CD8-positive, alpha-beta memory T cell (primary cell): ENCODE measurements at places on chromosomes 1 and 21.

DNA sequence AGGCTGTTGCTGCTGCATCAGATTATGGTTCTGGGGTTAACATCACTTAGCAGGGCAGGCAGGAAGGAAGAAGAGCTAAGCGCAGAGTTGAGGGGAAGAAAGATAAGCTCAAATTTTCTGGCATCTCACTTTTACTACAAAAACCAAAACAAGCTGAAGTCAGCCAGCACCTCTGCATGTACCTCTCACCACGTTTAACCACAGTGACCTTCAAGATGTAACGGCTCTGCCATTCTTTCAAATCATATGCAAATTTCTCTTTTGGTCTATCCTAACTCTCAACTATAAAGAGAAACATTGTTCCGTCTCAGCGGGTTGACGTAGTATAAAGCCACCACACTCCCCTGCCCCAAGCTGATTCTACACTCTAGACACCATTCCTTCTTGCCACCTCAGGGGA, 154.4 kb downstream of the OMA1 start:
- DNase-seq: no peak

- DNase-seq: peak; percentile 48
These were observed 2.6 kb upstream of the CC2D1B start for GRCh38 chr1:52368383-52369172.

- no peak for DNase-seq
These were observed 136.5 kb upstream of the KCNK1 start for GRCh38 chr1:233477359-233477758.

DNA sequence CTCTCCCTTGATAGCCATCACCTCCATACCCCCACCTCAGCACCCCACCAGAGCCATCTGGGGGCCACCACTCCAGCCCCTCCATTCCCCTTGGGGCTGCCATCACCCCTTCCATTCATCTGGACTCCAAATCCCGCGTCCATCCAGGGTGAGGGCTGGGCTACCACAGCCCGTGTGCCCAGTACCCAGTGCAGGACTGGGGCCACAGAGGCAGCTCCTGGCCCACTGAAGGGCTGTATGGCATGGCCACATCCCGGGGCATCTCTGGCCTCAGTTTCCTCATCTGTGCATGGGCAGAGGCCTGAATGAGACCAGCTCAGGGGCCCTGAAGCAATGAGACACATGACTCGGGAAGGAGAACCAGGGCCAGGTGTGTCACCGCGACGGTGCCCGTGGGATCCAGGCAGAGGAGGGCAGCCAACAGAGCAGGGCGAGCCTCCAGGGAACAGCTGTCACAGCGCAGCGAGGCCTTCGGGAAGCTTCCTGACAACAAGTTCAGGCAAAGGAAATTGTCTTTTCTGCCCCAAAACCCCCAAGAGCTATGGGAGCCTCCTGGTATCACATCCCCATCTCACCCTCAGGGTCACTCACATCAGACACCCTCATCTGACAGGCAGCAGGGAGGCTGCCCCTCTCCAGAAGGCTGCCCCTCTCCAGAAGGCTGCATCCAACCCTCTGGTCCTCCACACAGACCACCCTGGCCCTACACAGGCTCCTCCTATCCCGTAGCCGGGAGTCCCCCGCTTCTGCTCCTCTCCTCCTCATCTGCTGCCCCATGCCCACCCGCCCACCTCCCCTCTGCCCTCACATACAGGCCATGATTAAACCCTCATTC, 76.3 kb downstream of the MEGF6 start:
- DNase-seq: no peak

DNA sequence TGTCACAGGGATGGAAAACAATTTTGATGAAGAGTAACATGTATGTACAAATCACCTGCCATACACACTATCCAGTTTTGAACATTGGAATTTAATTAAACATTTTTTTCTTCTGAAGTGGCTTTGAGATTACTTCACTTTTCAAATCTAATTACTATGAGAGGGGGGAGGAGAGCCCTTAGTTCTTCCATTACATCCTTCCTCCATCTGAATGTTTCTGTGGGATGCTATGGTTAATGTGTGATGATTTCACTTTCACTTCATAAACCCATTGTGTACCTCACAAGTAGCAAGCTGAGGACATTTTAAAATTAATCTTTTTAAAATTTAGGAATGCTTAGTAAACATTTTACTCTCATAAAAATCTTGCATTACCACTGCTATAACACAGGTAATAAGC, 156.9 kb downstream of the RUNX1 start:
- no peak for DNase-seq

GRCh38 chr1:110452330-110452729, 1.4 kb downstream of the PROK1 start:
- DNase-seq: no peak

- DNase-seq: no peak
These were observed 220.8 kb downstream of the SLC35F3 start for GRCh38 chr1:234125283-234125682.

DNA sequence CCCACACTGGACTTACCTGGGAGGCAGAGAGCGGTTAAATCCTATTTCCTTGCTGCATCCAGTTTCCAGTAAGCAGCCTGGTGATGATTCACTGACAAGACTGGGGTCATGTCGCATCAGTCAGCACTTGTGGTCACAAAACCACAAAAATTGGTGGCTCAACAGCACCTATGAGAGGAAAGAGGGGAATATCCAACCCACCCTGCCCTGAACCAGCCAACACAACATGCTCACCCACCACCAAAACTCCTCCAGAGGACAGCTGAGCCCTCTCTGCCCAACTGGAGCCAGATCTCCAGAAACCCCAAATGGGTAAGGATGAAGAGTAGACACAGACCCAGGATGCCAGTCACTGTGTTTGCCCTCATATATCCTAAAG, 64.0 kb downstream of the CD46 start:
- no peak for DNase-seq

DNA sequence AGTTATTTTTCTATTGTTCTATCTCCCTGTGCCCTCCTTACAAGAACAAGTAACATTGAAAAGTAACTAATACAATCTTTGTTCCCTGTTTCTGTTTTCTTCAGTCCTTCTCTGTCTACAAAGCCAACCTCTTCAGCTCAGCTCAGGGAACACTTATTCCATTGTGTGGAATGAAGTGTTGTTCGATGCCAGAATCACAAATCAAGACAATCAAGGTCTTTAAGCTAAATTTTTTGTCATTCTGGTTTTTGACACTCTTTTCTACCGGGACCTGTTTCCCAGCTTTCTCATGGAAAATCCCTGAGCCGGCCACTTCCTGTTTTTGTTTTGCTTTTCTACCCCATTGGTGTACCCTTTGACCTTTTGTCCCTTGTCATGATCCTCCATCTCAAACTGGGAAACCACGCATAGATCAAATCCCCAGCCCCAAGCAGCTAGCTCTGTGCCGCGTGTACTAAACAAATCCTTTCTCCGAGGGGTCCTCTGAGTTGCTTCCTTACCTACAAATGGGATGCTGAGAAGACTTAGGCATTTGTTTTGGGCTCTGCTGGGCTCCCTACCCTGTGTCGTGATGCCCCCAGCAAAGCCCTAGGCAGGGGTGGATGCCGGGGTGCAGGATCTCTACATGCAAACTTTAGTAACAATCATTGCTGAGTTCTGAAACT, 141.8 kb downstream of the TOMM20 start:
- no peak for DNase-seq
